ENCODE measurements at places on chromosomes 11 and 22.

DNA sequence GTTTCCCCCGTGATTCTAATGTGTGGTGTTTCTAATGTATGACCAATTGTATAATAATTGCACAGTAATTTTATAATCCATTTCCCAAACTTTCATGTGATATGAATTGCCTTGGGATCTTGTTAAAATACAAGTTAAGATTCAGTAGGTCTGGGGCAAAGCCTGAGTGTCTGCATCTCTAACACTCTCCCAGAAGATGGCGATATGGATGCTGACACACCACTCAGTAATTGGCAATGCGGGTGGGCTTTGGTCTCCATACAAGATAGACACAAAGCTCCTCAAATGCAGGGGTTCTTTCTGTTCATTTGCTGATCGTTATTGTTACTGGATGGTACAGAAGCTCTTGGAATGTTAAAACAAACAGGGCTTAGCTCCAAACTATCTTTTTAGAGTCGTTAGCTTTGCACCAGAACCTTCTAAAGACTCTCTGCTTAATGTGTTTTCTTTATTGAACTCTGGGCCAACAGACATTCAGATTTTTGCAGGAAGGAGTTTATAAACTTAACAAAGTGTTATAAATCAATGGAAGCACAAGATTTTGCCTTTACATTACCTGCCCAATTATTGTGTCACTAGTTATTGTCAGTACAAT, 45.4 kb upstream of the ANO3 start:
- no peak for DNase-seq

DNA sequence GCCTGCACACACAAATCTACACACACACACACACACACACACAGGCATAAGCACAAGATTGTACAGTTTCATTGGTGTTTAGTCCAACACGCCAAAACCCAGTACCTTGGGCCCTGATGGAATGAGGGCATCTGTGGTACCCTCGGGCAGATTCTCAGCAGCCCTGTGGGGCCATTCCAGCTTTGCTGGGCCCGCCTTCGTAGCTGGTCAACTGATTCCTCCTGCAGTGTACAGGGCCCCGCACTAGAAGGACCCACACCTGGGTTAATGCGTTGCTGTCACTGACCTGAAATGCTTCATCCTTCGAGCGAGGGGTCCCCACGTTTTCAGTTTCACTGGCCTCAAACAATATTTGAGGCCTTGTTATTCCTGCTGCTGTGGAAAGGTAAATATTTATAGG, 731.2 kb downstream of the BRD1 start:
- DNase-seq = no peak

GRCh38 chr11:20102397-20102796, 57.9 kb downstream of the DBX1 start:
- DNase-seq = no peak

- DNase-seq = no peak
Observed at GRCh38 chr11:31141789-31142188, 227.8 kb downstream of the DCDC1 start.

DNA sequence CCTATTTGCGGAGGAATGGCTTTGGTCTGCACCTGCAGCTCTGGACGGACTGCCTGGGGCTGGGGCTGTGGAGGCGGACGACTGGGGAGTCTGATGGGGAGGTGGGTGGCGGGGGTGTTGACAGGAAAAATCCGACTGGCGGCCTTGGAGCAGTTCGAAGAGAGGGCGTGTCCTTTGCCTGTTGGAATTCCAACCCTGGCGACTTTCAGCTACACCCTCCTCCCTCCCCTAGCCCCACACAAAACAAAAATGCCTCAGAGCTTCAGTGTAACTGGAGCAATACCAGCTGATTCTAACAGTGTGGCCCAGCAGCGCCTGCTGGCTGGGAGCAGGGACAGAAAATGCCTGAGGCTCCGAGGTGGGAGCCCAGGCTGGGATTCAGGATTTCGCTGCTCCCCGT, 85.4 kb downstream of the ATXN10 start:
- no peak for DNase-seq

DNA sequence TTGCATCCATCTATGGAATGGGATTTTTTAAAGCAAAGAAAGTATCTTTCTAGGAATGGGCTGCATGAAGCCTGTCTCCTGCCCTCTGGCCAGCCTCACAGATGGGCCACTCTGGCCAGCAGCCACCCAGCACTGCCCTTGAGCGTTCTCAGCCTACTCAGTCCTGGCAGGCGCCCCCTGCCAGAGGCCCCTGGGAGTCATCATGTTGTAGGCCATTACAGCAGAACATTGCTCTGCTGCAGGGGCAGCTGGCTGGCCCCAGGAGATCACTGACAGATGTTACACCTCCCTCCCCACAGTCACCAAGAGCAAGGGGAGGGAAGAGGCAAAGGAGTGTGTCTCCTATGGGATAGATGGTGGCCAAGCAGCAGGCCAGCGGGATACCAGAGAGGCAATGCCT, 363.7 kb downstream of the NXPE2 start:
- no peak for DNase-seq

GRCh38 chr11:94130298-94131046, 1.8 kb downstream of the PANX1 start:
- DNase-seq = no peak

DNA sequence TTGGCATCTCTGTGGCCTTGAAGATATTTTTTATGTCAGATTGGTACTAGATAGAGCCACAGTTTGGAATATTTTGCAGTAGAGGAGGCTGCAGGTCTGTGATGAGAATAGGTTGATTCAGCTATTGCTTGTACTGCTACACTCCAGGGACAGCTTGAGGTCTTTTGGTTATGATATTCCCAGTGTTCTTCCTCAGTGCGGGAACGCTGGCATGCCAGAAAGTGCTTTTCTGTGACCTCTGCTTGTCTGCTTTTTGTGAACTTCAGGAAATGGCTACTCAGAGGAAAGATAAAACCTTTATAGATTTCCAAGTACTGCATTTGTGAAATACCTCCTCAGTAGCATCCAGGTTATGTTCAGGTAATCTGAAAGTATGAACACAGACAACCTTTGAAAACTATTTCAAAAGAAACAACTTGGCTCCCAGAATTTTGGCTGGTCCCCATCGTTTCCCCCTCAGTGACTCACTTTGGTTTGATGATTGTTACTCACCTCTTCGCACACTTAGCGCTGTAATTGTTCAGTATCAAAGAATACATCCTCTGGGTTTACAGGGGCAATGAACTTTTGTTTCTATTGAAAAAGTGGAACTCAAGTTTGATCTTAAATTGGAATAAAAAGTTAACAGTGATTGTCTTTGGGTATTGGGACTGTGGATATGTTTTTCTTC, 191.4 kb downstream of the HIPK3 start:
- DNase-seq = no peak

DNA sequence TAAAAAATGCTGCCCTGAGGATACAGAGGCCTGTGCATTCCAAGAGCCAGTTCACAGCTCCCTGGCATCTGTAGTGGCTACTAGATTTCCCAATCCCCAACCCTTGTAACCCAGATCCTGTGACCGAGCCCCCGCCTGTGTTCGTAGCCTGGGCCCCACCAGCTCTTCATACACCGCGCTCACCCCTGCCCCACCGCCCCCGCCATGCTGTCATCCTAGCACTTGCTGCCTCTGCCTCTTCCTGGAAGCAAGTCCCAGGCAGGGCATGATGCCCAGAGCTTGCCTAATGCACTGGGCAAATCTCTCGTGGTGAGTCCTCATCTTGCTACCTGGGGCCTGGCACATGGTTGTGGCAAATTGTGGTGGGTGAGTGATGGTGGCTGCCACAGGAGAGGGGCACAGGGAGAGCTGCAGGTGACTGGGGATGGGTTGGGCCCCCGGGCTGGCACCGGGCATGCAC, 7.1 kb downstream of the MGAT3 start:
- no peak for DNase-seq

DNA sequence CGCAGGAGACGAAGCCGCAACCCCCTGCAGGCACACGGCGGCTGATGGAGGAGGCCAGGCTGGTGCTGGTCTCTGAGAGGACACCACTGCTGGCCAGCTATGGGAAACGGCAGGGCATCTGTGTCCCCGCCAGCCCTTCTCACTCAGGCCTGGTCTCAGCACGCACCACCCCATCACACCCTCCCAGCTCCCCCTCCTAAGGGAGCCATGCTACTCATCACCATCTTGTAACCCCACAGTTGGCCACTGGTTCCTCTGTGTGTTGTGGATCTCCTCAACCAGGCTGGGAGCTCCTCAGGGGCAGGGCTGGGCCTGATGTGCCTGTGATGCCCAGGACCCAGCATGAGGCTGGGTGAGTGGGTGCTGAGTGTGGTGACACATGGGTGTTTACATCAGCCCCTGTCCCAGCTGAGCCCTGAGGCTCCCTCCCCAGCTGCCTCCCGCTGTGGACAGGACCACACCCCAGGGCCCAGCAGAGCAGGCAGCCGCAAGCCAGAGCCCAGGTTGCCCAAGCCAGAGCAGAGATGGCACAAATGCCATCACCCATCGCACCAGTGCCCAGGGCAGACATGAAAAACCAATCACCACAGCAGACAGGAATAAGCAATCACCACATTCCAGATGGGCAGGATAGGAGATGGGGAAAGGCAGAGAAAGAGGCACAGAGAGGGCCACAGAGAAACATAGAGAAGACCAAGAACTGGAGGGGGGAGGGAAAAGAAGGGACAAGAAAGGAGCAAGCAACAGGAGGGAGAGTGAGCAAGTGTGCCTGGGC, 8.2 kb downstream of the ARVCF start:
- DNase-seq = no peak

GRCh38 chr11:16814410-16815046, 76.1 kb downstream of the C11orf58 start:
- DNase-seq = no peak

DNA sequence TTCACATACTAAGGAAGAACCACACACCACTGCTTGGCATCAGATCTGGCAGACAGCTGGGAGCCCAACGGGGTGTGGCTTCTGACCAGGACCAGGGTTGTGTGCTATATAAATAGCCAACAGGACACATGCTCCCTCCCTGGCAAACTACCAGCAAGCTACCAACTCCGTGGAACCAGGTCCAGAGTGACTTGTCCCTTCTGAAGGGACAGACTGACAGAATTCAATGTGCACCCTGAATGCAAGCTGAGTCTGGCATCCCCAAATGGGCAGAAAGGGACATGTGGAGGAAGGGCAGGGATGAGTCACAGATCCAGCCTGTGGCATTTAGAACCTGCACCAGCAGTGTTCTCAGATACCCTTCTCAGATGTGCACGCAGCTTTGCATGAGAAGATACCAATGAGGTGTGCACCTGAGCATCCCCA, 92.9 kb downstream of the MICAL3 start:
- no peak for DNase-seq

- no peak for DNase-seq
Observed at GRCh38 chr11:86863476-86863875, 63.1 kb downstream of the PRSS23 start.

GRCh38 chr11:68002938-68003845, 705 bp downstream of the UNC93B1 start:
- DNase-seq = peak; percentile 43

GRCh38 chr11:96062134-96062533, 138.2 kb upstream of the MTMR2 start:
- DNase-seq = no peak

- no peak for DNase-seq
Observed at GRCh38 chr11:11570823-11571222, 51.0 kb downstream of the GALNT18 start.

DNA sequence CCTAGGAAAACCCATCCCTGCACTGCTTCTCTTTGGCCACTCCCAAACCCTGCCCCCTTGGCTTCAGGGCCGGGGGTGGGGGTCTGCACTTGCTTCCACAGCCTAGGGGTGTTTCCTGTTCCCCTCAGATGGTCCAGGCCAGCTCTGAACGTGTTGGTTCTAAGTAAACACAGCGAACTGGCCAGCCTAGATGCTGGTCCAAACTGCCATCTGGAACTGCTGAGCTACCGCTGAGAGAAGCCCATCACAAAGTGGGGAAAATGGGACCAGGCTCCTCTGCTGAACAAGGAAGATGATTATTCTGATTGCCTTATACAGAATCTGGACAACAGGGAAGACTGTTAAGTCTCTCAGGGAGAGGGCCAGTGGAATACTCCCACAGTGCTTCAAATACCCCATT, 23.5 kb upstream of the YPEL1 start:
- no peak for DNase-seq

GRCh38 chr22:22141771-22142591, 102.6 kb upstream of the VPREB1 start:
- no peak for DNase-seq

DNA sequence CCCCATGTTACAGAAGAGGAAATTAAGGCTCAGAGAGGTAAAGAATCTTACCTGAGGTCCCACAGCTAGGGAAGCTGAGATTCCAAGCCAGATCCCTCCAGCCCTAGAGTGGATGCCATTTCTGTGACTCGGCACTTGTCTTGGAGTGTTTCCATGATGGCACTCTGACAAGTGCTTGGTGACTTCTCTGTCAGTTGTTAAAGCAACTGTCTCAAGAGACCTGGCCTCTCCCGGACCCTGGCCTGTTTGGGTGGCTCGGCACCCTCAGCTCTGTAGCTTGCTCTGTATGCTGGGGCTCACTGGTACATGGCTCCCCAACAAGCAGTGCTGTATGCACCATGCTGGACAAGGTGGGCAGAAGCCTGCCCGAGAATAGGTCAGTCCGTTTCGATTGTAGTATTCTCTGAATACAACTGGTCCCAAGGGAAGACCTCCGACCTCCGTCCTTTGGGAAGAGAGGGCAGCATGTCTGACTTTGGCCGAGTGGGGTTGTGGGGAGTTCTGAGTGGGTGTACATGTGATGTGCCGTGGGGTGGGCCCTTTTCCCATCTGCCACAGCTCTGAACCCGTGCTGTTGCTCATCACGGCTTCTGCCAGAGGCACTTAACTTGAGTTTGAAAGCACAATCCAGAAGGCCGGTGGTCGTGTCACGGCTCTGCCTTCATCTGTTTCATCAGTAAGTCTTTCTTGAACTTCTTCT, 12.4 kb downstream of the ACO2 start:
- no peak for DNase-seq

GRCh38 chr11:76788661-76789442, 5.7 kb downstream of the TSKU start:
- DNase-seq = peak; percentile 24

GRCh38 chr11:76443268-76443980, 1.4 kb upstream of the EMSY start:
- no peak for DNase-seq

DNA sequence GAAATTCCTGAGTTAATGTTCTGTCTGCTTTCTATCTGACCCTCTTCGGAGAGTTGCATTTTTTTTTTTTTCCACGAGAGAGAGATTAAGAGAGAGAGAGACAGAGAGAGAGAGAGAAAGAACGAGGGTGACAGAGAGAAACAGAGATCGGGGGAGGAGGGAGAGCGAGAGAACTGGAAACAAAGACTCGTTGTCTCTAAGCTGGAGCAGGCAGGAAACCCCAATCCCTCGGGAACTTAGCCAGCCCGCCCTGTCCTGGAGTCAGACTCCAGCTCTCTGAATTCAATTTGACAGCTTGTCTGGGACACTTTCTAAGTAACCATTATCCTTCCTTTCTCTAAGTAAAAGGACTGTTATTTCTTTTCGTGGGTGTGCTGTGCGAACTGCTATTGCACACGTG, 76.9 kb downstream of the KCNJ1 start:
- DNase-seq = no peak
